GOT3 (cell line): ENCODE measurements at places on chromosomes 16 and 17.

DNA sequence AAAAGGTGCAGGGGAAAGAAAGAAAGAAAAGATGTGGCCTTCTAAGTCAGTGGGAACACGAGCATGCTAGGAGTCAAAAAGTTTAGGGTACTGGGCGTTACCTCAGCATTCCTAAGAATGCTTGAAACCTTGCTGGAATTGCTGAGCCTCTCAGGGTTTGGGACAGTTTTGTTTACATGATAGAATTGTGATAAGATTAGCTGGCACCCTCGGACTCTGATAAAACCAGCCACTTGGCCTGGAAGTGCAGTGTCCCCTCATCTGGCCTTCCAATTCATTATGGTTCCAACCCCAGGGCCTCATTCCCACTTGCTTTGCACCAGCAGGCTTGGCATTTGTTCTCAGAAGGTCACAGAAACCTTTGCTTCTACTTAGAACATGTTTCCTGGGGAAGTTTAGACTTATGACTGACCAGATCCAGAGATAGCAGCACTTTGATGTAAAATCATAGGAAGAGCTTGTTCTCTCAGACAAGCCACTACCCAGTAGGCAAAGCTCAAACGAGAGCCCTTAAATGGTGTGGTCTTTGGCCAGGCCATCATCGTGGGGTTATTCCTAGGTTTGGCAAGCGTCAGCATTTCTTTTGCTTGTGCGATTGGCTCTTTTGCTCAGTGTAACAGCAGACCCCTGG lies 8.0 kb downstream of the SGF29 start:
- DNase-seq: no peak

GRCh38 chr17:32859857-32860525 lies 16.9 kb downstream of the MYO1D start:
- no peak for DNase-seq

GRCh38 chr16:65429504-65430181 lies 307.8 kb upstream of the CDH11 start:
- no peak for DNase-seq

DNA sequence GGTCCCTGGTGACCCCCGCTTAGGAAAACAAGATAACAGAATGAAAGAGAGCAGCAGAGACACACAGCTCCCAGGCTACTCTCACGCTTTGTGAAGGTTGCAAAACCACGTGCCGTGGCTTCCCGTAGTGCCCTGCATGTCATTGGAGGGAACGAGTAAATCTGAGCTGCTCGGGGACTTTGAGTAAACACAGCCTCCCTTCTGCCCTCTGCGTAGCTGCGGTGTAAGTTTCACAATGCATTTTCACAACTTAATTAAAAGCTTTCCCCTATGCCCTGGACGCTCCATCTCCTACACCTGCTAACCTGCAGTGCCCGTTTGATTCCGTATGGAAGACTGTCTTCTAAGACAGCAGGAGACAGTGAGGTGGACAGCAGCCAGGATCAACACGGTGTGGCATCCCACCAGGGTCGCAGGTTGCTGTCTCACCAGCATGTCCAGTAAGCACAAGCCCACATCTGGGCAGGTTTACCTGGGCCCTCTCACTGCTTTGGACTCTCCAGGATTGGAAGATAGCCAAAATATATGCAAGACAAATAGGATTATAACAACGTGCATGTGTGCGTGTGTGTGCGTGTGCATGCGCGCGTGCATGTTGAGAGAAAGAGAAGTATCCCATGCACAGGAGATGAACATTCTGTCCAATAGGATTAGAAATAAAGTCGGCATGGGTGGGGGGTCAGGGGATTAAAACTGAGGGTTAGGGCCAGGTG lies 116.4 kb upstream of the RCVRN start:
- no peak for DNase-seq

- no peak for DNase-seq
These were observed 20.1 kb downstream of the UBE2O start for GRCh38 chr17:76432712-76433336.

GRCh38 chr16:48201515-48202201 lies 42.4 kb upstream of the LONP2 start:
- no peak for DNase-seq

DNA sequence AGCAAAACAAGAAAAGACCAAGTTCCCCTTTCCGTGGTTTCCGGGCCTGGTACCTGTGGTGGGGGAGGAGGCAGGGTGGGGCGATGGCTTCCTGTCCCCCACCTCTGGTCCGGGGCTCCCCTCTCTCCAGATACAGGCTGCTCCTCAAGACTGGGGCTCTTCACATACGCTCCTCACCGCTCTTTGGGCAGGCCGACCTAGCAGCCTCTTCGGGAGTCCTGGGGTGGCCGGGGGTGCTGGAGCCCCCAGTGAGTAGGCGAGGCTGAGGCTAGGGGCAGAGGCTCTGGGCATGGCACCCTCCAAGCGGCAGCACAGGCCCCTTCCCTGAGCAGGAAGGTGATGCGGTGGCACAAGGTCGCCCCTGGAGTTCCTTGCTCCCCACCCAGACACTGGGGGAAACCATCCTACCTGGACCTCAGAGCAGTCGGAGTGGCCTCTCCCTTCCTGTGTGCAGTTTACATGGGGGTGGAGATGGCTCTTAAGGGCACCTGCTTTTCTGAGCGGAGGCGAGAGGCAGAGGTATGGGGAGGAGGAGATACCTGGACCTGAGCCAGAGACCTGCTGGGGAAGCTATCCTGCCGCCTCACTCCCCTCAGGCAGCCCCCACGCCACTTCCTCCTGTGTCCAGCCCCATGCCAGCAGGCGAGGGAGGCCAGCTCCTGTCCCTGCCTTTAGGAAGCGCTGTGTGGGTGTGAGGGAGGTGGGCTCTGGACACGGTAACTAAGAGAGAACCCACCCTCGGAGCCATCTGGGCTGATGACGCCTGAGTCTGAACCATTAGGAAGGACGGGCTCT lies 891 bp downstream of the CORO1A start:
- no peak for DNase-seq

GRCh38 chr17:42456223-42457106 lies 2.2 kb upstream of the ATP6V0A1 start:
- DNase-seq: no peak
